Stimulated activated CD8-positive, alpha-beta memory T cell treated with anti-CD3 and anti-CD28 coated beads, Interleukin-12 subunit alpha, Interleukin-12 subunit beta, amount 100 ng/mL, for 1 hour (primary cell): ENCODE measurements at places on chromosomes 6 and 20.

- DNase-seq, result no peak
Measured at GRCh38 chr6:2492686-2493523, 247.5 kb upstream of the GMDS start.

GRCh38 chr6:18829272-18829870, 442.2 kb downstream of the RNF144B start:
- DNase-seq, result no peak

GRCh38 chr6:158835616-158836221, 16.6 kb upstream of the EZR start:
- no peak for DNase-seq

GRCh38 chr20:57464642-57465211, 60.2 kb downstream of the CTCFL start:
- no peak for DNase-seq

GRCh38 chr6:29961966-29962365, 19.6 kb downstream of the HLA-A start:
- no peak for DNase-seq

GRCh38 chr6:145875496-145876211, 61.1 kb upstream of the FBXO30 start:
- DNase-seq, result no peak

DNA sequence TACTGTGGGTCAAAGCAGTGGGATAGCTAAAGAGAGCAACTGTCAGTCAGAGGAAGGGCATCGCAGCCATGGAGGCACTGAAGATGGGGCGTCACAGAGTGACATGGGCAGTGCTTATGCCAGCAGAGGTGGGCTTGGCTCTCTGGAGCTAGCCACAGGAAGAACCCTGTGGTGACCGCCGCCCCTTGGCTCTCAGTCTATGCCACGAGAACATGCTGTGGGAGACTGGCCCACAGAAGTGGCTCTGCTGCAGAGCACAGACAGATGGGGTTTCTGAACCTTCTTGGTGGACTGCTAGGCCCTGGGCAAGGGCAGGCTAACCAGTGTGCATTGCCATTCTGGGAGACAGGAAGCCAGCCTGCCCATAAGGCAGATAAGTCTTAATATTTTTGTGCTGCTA, 290.0 kb upstream of the SUPT3H start:
- no peak for DNase-seq

GRCh38 chr6:106975738-106976064, 1.2 kb upstream of the CD24 start:
- DNase-seq, result no peak

DNA sequence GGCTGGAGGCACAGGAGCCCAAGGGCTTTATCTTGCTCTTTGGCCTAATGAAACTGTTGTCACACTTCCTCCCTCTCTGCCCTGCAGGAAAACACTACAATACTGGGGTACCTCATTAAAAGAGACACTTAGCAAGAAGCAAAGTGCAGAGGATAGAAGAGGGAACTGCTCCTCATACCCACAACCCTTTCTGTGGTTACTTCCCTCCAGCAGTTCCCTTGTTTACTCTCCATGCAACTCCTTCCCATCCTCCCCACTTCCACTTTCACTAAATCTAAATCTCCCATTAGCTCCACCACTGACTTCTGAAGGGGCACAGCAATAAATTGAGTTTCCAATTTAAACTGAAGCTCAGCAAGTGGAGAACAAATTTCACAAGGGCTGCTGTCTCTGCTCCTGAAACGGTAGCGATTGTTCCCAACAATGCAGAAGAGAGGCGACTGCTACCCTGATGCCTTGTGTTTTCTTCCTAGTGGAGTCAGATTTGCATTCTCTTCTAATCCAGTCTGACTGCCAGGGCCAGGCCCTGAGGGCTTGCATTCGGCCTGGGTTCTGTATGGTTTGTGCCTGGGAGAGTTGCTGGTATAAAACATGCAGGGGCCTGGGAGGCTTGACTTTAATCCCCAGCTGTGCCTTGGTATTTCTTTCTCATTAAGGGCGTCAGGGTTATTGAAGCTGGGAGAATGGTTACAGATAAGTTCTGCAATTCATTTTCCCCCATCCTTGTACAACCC, 454.7 kb downstream of the TFAP2B start:
- no peak for DNase-seq

DNA sequence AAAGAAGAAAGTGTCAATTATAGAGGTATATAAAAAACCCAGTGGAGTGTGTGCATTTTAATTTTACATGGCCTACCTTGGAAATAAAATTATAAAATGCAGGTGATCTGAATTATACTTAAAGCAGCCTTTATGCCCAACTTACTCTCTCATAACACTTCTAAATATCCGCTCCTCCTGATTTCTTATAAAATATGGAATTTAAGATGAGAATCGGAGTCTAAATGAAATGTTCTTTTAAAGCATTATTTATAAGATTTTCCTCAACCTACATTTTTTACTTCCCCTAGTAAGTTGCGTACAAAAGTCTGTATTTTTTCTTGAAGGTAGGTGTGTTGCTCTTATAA, 3.5 kb downstream of the CITED2 start:
- DNase-seq, result no peak

- no peak for DNase-seq
Measured at GRCh38 chr20:43210901-43211300, 21.2 kb upstream of the PTPRT start.

- no peak for DNase-seq
Measured at GRCh38 chr6:20242397-20242796, 30.1 kb upstream of the MBOAT1 start.

GRCh38 chr6:146183831-146184230, 155.0 kb downstream of the GRM1 start:
- DNase-seq, result no peak

DNA sequence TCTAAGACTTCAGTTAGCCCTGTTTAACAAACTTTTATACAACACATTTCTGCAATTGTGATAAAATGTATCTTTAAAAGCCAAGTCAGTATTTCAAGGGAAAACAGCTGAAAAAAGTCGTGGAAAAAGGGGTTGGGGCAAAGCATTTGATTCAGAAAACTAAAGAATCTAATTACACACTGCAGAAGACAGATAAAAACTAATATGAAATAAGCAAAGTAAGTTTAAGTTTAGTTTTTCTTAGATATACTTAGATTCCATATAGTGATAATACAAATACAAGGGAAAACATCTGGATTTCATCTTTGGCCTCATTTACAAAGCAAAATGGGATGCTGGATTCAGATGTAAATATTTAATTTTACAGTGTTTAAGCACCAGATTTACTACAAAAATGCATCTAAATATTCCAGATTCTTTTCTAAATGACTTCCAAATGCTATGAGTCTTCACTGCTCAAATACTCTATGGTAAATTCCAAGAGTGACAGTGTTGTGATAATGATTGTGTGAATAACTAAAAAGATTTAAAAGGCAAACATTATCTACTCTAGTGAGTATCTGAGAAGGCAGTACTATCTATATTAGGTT, 1.5 kb upstream of the ADNP start:
- DNase-seq, result no peak

DNA sequence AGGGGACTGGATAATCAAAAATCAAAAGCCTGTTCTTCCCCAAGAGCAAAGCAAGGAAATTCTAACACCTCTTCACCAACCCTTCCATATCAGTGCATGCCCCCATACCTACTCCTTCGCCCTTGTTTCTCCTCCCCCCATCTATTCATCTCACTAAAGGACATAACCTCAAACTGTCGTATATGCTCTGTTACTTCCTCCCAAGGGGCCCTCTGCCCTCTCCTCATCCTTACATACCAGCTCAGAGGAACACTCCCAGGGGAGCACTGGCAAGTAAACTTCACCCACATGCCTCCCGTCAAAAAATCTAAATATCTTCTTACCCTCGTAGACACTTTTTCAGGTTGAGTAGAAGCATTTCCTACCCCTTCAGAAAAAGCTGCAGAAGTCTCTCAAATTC, 9.4 kb upstream of the ADTRP start:
- no peak for DNase-seq

DNA sequence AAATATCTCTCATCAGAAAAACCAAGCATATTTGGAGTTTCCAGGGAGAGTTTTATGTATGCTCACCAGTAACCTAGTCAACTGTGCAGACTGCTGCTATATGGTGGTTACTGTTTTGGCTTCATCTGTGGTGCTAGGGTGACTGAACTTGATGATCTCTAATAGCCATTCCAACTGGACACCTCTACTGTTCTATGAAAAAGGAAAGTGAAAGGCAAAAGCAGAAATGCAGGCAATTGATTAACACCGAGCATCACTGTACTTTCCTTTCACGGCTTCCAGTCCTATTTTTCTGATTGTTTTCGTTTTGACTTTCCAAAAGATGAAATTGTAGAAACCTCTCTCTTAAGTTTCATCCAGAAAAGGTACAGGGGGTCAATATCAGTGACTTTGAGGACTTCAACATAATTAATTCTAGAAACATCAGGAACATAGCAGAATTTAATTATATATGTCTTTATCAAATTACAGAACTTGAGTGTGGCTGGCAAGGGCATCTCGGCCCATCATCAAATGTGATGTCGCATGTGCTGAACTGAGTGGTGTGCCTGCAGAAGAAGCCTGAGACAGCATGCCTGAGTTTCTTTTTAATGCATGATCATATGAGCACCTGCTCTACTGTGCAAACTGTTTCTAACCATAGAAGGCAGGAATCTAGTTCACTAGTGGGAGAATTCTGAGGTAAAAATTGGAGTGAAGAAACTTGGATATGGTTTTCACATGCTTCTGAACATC, 464.3 kb upstream of the FLRT3 start:
- no peak for DNase-seq

DNA sequence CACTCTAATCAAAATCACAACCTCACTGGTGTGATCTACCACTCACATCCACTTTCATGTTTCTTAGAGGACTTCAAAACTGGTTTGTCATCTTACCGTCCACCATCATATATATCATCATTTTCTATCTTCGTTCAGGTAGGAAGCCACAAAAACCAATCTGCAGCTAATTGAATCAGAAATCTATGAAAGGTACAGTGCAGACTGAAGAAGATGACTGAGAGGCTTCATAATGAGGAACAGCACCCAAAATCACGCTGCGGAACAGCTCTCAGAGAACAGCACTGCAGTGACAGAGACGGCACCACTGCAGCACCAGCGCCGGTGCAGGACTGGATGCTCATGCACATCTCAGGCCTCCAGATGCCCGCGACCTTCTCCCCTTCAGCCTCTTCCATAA, 13.0 kb downstream of the GMDS start:
- DNase-seq, result no peak

GRCh38 chr20:32603046-32603726, 18.1 kb upstream of the NOL4L start:
- no peak for DNase-seq
